Activated naive CD8-positive, alpha-beta T cell treated with anti-CD3 and anti-CD28 coated beads, Interleukin-2, amount 10 ng/mL, durations not matched to agents 7 days and 5 days (primary cell): ENCODE measurements at places on chromosomes 6 and 20.

- DNase-seq, result no peak
Observed at GRCh38 chr6:36542041-36542440, 5.2 kb downstream of the STK38 start.

GRCh38 chr20:33233129-33233774 lies 2.5 kb upstream of the BPIFA1 start:
- DNase-seq, result no peak

DNA sequence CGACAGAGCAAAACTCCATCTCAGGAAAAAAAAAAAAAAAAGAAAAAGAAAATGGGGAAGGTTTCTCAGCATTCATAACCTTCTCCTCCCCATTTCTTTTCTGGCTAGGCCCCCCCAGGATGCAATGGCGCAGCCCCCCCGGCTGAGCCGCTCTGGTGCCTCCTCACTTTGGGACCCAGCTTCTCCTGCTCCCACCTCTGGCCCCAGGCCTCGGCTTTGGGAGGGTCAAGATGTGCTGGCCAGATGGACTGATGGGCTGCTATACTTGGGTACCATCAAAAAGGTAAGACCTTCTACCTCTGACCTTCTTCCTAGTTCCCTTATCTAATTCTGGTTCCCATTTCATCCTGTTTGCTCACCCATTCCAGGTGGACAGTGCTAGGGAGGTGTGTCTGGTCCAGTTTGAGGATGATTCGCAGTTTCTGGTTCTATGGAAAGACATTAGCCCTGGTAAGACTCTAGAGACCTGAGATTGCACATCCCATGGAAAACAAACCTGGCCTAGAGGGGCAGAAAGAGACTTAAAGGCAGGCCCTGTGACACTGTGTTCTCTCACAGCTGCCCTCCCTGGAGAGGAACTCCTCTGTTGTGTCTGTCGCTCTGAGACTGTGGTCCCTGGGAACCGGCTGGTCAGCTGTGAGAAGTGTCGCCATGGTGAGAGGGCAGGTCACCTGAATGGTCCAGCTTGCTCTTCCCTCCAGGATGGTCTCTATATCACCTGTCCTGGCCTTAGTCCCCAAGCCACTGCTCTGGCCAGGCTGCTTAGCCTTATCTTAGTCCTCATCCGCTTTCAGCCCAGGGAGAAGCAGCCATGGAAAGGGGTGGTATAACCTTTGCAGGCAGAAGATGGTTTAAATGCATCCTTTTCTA lies 1.6 kb downstream of the PHF1 start:
- DNase-seq, result no peak

DNA sequence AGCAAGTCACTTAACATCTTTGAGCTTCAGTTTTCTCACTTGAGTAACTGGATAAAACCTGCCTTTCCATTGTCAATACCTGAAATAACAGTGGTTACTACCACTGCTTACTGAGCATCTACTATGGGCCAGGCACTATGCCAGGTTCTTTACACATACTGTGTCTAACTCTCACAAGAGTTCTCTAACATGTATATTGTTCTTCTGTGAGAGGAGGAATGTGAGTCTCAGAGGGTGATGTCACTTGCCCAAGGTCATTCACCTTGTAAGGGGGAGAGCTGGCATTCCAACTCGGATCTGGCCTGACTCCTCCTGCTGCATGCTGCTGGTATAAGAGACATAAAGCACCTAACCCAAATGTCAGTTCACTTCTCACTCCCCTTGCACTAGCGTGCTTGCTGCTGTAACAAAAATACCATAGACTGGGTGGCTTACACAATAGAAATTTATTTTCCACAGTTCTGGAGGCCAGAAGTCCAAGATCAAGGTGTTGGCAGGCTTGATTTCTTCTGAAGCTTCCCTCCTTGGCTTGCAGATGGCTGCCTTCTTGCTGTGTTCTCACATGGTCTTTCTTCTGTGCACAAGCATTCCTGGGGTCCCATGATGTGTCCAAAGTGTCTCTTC lies 21.9 kb upstream of the SGK2 start:
- no peak for DNase-seq

DNA sequence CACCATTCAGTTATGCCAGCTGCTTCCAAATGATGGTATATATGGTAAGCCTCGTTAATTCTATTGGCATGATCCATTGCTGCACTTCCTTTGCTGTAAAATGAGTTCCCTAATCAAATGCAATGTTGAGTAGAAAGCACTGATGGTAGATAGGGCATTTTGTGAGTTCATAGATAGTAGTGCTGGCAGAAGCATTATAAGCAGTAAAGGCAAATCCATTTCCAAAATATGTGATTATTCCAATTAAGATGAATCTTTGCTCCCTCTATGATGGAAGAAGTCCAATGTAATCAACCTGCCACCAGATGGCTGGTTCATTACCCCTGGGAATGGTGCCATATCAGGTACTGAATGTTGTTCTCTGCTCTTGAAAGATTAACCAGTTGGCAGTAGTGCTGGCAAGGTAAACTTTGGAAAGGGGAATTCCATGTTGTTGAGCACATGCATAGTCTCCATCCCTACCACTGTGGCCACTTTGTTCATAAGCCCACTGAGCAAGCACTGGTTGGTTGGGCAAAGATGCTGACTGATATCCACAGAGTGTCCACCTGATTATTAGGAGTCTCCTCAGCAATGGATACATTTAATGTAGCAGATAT lies 5.6 kb upstream of the TBPL1 start:
- no peak for DNase-seq

DNA sequence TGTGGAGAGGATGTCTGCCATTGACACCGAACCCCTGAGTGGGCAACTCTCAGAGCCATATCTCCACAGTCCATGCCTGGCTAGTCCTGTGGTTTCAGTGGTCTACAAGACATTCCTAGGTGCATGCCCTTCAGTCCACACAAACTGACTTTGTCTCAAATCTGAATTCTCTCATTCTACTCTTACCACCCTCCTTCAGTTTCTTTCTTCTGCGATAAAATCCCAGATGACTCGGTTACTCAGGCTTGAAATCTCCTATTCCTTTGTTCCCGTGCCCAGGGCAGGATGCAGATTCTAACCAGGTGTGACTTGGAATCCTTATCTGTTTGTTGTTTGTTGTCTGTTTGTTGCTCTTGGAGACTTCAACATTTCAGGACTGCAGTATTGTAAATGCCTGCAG lies 9.3 kb downstream of the CDS2 start:
- no peak for DNase-seq

GRCh38 chr6:166640342-166641043 lies 13.4 kb upstream of the RPS6KA2 start:
- no peak for DNase-seq

- no peak for DNase-seq
Observed at GRCh38 chr6:16651871-16652270, 109.4 kb downstream of the ATXN1 start.

DNA sequence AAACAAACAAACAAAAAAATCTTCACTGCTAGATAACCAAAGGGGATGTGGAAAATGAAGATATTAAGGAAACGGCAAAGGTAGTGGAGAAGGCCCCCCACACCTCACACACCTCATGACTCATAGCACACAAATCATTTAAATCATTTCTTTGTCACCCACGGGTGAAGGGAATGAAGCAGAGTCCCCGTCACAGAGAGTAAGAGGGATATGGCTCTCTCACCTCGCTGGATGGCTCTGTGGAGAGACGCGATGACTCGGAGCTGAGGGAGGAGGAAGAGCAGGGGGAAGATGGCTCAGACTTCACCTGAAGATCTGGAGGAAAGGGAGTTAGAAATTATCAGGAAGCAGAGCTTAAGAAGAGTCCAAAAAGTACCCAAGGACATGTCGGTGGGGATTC lies 1.2 kb downstream of the ATF6B start:
- DNase-seq, result no peak

- DNase-seq, result no peak
Observed at GRCh38 chr6:164022632-164023031, 608.1 kb downstream of the QKI start.

DNA sequence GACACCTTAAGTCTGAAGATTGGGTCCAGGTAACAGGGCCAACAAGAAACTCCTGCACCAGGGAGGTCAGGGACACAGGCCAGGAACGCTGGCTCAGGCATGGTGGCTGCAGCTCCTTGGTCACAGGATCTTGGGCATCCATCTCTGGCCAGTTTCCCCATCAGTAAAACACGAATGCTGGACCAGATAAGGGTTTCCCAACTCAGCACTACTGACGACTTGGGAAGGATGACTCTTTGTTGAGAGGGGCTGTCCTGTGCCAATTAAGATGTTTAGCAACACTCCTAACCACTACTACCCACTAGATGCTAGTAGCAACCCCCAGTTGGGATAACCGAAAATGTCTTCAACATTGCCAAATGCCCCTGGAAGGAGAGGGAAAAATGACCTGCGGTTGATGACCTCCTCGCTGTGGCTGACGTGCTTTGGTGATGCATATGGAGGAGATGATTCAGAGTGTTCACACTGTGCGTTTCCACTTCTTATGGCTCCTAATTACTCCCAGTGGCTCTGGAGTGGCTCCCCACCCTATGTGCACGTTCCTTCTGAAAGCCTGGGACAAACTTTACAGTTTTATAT lies 261.9 kb downstream of the CDH26 start:
- DNase-seq, result no peak

DNA sequence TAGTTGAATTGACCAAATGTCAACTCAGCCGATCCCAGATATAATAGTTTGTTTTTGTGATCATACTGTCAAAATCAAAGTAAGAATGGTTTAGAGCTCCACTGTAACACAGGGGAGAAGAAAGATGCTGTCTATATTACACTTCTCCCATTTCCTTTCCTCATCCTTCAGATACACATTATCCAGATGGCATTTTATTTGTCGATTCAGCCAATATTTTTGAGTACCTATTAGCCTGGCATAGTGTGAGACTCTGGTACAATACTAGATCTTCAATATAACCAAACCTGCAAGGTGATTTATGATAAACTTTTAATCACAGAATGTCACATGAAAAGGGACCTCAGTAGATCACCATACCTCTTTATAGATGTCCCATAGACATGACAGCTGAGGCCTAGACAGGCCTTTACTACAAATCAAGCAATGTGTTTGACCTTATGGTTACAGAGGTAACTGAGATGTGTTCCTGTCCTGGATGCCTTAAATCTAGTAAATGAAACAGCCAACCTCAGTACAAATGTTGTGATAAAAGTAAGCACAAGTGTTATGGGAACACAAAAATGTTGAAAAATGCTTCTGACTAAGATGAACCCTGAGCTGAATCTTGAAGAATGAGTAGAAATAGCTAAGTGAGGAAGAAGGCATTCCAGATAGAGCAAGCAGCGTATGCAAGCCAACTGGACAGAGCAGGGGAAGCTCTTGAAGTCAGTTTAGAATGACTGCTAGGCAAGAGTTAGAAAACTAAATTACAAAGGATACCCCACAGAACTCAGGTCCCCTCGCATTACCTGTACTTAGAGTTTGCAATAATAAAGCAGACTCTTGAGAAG lies 1.9 kb downstream of the FBXO9 start:
- no peak for DNase-seq

DNA sequence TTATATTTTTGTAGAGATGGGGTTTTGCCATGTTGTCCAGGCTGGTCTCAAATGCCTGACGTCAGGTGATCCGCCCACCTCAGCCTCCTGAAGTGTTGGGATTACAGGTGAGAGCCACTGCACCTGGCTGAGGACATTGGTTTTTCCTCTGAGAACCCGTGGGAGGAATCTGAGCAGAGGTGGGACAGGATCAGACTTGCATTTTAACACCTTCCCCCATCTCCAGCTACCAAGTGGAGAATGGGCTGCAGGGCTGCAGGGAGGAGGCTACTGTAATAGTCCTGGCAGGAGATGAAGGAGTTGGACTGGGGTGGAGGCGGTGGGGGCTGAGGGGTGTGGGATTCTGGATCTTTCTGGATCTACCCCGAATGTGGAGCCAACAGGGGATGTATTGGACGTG lies 24.5 kb downstream of the FAM110A start:
- no peak for DNase-seq

DNA sequence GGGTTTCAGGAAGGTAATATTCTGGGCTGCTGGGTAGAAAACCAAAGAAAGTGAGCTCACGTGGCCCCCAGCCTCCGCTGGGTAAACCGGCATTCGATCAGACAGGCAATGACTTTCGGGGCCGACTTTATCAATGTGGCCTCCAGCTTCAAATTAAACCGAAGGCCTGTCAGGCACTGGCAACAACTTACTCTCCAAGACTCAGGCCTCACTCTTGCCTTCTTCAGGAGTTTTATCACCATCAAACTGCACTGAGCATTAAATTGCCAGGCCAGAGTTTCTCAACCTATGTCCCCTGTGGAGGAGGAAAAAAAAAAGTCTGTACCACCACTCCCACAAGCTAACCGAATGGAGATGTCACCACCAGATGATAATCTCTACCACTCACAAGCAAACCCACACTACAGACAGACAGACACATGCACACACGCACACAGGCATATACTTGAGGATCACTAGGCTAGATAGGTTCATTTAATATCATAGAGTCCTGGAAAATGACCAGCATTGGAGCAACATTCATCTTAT lies 1.1 kb upstream of the MBOAT1 start:
- no peak for DNase-seq

DNA sequence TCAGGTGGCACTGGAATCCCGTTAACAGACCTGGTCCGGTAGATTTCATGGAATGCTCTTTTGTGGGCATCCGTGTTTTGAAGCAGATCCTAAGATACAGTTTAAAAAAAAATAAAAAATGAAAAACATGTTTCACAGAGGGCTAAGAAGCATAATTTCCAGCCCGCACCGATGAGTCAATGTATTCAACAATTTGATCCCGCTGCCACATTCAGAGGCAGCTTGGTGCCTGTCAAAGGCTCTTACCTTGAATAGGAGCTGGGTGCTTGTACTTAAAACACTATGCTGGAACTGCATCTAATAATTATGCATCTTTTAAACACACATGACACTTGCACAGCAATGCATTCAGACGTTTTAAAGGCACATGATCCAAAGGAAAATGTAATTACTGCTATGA lies 164.8 kb downstream of the SYNE1 start:
- DNase-seq, result no peak

GRCh38 chr6:135743476-135743875 lies 108.0 kb upstream of the PDE7B start:
- no peak for DNase-seq

DNA sequence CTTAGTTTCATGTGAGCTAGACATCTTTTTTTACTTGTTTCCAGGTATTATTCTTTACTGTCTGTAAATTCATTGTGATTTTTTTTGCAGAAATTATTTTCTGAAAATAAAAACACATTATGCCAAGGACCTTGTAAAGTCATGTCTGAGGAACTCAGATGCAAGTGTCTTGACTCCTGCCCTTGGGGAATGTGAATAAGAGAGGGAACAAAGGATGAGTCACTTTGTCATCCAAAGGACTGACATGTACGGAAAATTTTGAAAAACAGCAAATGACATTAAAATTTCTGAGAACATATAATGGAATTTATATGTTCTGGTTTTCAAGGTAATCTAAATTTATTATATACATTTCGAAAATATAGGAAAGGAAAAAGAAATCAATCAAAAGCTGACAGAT lies 660.4 kb downstream of the CD109 start:
- no peak for DNase-seq

GRCh38 chr6:70973604-70974003 lies 16.7 kb upstream of the B3GAT2 start:
- DNase-seq, result no peak

GRCh38 chr6:116476002-116476678 lies 15.0 kb downstream of the CALHM6 start:
- DNase-seq, result no peak
